ENCODE measurements at places on chromosomes 5 and 9.

- DNase-seq: no peak
These were observed 16.8 kb upstream of the ACTBL2 start for GRCh38 chr5:57499262-57500050.

DNA sequence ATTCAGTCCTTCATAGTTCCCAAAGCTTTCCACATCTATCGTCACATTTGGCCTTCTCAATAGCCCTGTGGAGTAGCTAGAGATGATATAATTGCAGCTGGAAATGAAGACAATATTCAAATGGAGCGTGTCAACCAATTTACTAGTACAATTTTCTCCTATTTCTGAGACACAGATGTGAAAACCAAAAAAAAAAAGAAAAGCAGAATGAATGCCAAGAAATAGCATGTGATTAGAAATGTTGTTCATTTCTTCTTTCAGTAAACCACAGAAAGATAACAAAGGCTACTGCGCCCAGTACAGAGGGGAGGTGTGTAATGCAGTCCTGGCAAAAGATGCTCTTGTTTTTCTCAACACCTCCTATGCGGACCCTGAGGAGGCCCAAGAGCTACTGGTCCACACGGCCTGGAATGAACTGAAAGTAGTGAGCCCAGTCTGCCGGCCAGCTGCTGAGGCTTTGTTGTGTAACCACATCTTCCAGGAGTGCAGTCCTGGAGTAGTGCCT, 99.0 kb downstream of the MUSK start:
- DNase-seq: no peak

DNA sequence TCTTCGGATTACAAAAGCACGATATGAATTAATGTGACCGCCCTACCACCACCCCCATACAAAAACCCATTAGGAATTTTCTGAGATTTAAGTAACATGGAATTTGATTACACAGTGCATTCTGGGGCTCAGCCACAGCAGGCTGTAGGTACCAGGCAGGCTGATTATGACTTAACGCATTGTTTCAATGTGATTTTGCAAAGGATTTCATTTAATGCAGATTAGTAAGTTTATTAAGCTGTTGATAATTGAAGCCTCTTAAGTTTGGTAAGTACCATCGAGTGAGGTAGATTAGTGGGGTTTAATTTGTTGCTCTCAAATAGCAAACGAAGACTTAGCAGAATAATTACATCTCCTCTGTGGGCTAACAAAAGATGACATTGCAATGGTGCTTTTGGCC, 240.1 kb downstream of the TRPM3 start:
- no peak for DNase-seq

GRCh38 chr5:157744051-157745011, 819 bp downstream of the LSM11 start:
- peak; percentile 30 for DNase-seq

- peak; percentile 54 for DNase-seq
These were observed 5.4 kb upstream of the FOXI1 start for GRCh38 chr5:170100066-170100943.
